Stimulated activated CD8-positive, alpha-beta memory T cell treated with anti-CD3 and anti-CD28 coated beads, Interleukin-15, amount 100 ng/mL, for 1 hour (primary cell): ENCODE measurements at places on chromosomes 2 and 18.

GRCh38 chr2:151770995-151771394 is 36.7 kb upstream of the NEB start:
- no peak for DNase-seq

GRCh38 chr2:152405206-152406118 is 70.5 kb downstream of the FMNL2 start:
- DNase-seq, result no peak

GRCh38 chr2:217804338-217804737 is 198.5 kb downstream of the TNS1 start:
- no peak for DNase-seq

- DNase-seq, result no peak
These were observed 5.9 kb downstream of the SP9 start for GRCh38 chr2:174340400-174341292.

DNA sequence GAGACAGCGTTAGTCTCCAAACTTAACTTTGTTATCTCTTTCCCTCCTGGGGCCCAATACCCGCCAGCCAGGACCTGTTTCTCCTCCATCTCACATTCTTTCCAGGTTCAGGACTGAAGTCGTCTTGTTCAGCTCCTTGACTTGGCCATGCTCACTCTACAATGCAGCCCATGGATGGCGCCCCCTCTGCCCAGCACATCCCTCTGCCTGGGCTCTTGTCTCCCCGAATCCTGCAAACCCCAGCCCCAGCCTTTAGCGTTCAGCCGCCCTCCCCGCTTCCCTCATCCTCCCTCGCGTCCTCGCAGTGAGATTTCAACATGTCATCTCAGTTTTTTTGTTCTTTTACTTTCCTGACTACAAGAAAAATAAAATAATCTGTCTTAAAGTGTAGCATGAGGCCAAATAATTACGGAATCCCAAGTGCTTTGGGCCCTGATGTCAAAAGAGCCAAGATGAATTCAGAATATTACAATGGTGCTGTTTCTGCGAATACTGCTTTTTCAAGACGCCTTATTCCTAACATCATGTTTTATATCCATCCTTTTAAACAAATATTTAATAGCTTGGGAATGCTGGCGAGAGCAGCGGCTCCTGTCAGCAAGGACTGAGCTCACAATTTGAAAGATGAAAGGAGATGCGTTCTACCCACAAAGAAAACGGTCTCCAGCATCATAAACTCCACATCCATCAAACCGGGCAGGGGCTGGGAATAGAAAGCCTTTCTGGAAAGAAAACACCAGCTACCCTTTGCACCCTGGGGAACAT is 1.0 kb downstream of the FAM178B start:
- DNase-seq, result no peak

DNA sequence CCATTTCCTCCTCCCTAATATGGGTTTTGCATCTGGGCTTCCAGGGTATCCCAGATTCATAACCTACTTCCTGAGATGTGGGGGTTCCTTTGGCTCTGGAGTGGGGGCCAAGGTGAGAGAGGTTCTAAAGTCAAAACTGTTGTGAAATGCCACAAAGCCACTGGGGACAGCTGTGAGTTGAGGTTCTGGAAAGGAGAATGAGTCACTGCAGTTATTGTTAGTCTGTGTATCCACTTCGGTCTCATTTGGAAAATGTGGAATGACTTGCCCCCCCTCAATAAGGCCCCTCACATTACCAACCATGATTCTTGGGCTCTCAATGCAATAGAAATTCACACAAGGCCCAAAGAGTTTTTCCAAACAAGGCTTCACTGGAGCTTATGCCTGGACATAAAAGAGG is 51.1 kb upstream of the LGALSL start:
- no peak for DNase-seq

DNA sequence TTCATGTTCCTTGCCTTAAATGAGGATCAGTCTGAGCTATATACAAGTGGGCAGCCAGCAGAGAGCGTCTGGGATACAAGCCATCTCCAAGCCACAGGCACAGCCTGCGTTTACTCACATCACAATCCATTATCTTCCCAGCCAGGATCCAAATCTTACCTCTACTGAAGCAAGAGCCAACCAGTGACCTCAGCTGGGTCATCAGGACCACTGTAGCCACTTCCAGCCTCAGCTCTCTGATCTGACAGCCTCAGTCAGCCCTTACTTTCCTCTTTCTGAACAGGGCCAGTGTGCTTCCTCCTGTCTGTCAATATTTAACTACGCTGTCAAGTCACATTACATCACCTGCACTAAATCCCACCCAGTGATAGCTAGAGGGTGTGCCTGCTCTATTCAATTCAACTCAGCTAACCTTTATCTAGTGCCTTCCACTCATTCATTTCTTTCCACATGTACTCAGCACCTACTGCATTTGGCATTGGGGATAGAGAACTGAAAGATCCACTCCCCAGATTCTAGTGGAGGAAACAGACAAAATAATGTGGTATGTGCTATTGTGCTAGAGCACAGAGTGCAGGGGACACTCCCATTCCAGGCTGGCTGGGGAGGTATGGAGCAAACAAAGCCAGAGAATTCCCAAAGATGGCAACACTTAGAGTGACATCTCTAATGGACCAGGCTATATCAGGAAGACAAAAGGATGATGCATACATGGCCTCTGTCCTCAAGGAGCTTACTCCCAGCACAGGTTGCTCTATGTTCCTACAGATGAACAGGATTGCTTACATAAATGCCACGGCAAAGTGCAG is 146.5 kb downstream of the NCKAP5 start:
- no peak for DNase-seq

DNA sequence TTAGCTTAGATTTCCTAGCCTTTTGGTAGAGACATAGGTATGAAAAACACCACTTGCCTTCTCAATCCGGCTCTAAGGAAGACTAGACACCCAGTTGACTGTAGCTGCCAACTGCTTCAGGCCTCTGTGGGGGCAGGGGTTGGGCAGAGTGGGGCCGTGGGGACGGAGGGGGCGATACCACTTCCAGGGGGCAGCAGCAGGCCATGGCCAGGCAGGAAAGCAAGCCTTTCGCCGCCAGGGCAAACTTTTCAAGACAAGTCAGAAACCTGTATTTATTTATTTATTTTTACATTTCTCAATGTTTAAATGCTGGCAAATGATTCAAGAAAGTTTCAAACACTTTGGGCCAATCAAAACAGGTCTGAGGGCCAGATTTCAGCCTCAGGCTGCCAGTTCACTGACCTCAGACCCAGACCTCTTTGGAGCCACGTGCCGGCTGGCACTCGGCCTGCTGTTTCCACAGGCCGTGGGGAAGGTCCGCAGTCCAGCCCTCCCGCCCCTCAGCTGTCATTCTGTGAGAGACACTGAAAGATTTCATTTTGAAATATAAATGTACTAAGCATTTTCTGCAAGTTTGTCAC is 63.8 kb downstream of the MEX3C start:
- DNase-seq, result no peak
